Heart right ventricle (tissue), 16 donors: ENCODE measurements at places on chromosomes 16 and 17. TPM values are rescaled to one million over a fixed set of nuclear protein-coding genes. Genes with fewer than 3 reads are reported as not detected.

DNA sequence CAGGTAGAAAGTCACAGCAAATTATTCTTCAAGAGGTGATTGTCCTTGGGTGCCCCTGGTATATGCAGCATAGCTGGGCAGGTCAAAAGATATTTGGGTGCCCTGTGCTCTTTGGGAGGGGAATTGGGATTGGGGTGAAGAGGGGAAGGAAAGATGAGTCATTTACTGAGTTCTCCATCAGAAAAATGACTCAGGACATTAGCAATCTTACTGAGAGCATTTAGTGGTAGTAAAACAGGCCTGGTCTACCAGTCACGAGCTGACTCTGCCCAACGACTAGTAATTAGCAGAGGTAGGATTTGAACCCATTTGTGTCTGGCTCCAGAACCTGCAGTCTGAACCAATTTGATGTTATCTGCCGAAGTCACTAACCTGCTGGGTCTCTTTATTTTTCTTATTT is 6.0 kb upstream of the GRIN2A start:
- no peaks in the 10 kb centered on the region for H3K4me1 ChIP-seq
- H3K36me3 ChIP-seq, result no peaks in the 10 kb centered on the region
- no peak overlapping the region for H3K27ac ChIP-seq
- H3K4me3 ChIP-seq, result no peak overlapping the region
- peaks cover 21% of the 10 kb centered on the region for H3K27me3 ChIP-seq

- DNase-seq, result no peak
- H3K27me3 ChIP-seq, result peaks cover 18% of the 10 kb centered on the region
- no peak overlapping the region for H3K4me3 ChIP-seq
- H3K27ac ChIP-seq, result no peak overlapping the region
These were observed 5.0 kb upstream of the CDH13 start for GRCh38 chr16:82621781-82622180.

- H3K4me1 ChIP-seq, result peaks cover 6% of the 10 kb centered on the region
- H3K4me3 ChIP-seq, result no peak overlapping the region
- no peak for DNase-seq
These were observed 133.2 kb upstream of the CHMP6 start for GRCh38 chr17:80858301-80859001.

- peak overlapping the region; percentile 55 for H3K27ac ChIP-seq
- DNase-seq, result no peak
- H3K27me3 ChIP-seq, result no peaks in the 10 kb centered on the region
- H3K4me3 ChIP-seq, result peak overlapping the region; percentile 15
- H3K4me1 ChIP-seq, result no peaks in the 10 kb centered on the region
- no peaks in the 10 kb centered on the region for H3K36me3 ChIP-seq
These were observed 10.2 kb downstream of the PIK3R5 start for GRCh38 chr17:8955021-8955959.

DNA sequence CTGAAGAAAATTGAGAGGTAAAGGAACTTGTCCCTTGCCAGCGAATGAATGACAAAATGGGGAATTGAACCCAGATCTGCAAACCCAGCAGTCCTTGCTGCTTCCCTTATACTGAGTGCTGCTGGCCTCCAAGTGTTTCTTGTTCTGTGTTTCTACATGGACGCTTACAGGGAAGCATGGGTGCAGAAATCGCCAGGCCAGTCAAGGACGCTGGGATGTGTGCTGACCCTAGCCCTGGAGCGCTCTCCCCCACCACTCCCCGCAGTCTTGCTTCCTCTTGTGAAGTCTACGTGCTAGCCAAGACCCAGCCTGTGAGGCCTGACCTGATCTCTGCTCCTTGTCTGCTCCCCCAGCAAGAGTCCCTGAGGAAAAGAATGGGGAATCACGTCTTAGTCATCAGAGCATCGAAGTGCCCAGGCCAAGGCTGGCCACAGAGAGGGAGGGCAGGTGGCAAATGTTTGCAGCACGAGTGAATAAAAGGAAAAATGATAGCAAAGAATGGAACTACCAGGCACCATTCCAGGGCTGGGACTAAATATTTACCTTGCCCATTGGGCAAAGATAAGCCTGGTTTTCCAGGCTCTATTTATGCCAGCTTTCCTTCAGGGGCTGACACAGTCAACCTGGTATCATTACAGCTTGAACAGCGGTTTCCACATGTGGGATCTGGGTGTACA is 17.4 kb downstream of the CA4 start:
- no peak for DNase-seq
- H3K4me3 ChIP-seq, result no peak overlapping the region
- H3K4me1 ChIP-seq, result peaks cover 26% of the 10 kb centered on the region
- H3K27ac ChIP-seq, result no peak overlapping the region

GRCh38 chr17:43125133-43125966 is at the start of gene BRCA1:
Gene BRCA1 (minus strand): TSS chr17:43125364. CDS start chr17:43124096, 1,268 bp downstream.
- H3K36me3 ChIP-seq, result no peaks in the 10 kb centered on the region
- peaks cover 18% of the 10 kb centered on the region for H3K4me1 ChIP-seq
- peak within 1 kb of the TSS; percentile 67 for H3K27ac ChIP-seq
- peak; percentile 94 for DNase-seq
- peak within 1 kb of the TSS; percentile 59 for H3K4me3 ChIP-seq

GRCh38 chr17:48307814-48308411 is 122.1 kb downstream of the SKAP1 start:
- DNase-seq, result peak; percentile 8
- H3K27ac ChIP-seq, result no peak overlapping the region
- H3K36me3 ChIP-seq, result no peaks in the 10 kb centered on the region
- H3K27me3 ChIP-seq, result peaks cover 91% of the 10 kb centered on the region

- peaks cover 8% of the 10 kb centered on the region for H3K36me3 ChIP-seq
- no peak overlapping the region for H3K27ac ChIP-seq
- H3K4me1 ChIP-seq, result peaks cover 31% of the 10 kb centered on the region
- no peaks in the 10 kb centered on the region for H3K27me3 ChIP-seq
These were observed 38.6 kb downstream of the CDRT15 start for GRCh38 chr17:14198013-14198412.

- DNase-seq, result no peak
- H3K27me3 ChIP-seq, result no peaks in the 10 kb centered on the region
- H3K27ac ChIP-seq, result no peak overlapping the region
- H3K4me1 ChIP-seq, result peaks cover 32% of the 10 kb centered on the region
- no peak overlapping the region for H3K4me3 ChIP-seq
- H3K36me3 ChIP-seq, result peaks cover 9% of the 10 kb centered on the region
These were observed 37.3 kb downstream of the PIEZO1 start for GRCh38 chr16:88747588-88748301.

DNA sequence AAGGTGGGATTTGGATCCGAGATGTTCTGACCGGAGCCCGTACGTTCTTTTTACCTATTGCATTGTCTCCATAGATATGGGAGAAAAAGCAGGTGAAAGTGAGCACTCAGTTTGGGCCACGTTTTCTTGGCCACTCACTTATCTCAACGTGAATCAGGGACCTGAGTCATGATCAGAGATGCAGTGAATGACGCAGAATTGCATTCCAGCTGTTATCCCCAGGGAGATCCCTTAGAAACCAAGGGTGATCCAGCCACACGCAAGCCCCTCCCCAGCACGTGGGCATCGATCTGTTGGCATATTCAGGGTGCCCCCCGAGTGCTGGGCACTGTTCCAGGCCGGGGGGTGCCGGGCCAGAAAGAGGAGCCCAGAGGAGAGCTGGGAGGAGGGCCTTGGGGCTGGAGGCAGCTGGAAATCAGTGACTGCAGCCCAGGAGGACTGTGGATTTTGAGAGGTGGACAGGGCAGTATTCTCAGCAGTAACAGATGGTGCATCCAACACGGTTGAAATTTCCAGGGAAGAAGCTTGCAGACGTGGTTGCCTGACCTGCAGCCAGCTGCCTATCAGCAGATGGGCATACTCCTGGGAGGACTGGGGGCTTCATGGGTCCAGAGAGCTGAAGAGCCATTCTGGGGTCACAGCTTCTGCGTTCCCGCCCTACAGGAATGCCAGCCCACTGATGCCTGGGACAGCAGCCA is 87.2 kb upstream of the CACNG5 start:
- peaks cover 23% of the 10 kb centered on the region for H3K36me3 ChIP-seq
- H3K4me3 ChIP-seq, result no peak overlapping the region
- H3K27ac ChIP-seq, result no peak overlapping the region
- H3K27me3 ChIP-seq, result no peaks in the 10 kb centered on the region
- no peak for DNase-seq

- no peak overlapping the region for H3K4me3 ChIP-seq
- peaks cover 25% of the 10 kb centered on the region for H3K4me1 ChIP-seq
- peak overlapping the region; percentile 95 for H3K27ac ChIP-seq
- H3K36me3 ChIP-seq, result no peaks in the 10 kb centered on the region
- DNase-seq, result peak; percentile 57
These were observed 20.8 kb upstream of the ZFHX3 start for GRCh38 chr16:73068541-73069401.

GRCh38 chr17:78672005-78672404 is 94.8 kb upstream of the DNAH17 start:
- peaks cover 2% of the 10 kb centered on the region for H3K4me1 ChIP-seq
- no peak overlapping the region for H3K4me3 ChIP-seq
- no peak for DNase-seq
- peaks cover 52% of the 10 kb centered on the region for H3K36me3 ChIP-seq
- no peak overlapping the region for H3K27ac ChIP-seq
- no peaks in the 10 kb centered on the region for H3K27me3 ChIP-seq

GRCh38 chr16:70664325-70665112 is 18.2 kb downstream of the IL34 start:
- H3K36me3 ChIP-seq, result peaks cover 23% of the 10 kb centered on the region
- no peaks in the 10 kb centered on the region for H3K4me1 ChIP-seq
- no peaks in the 10 kb centered on the region for H3K27me3 ChIP-seq
- no peak for DNase-seq
- no peak overlapping the region for H3K4me3 ChIP-seq

GRCh38 chr17:50817838-50818237 is 17.5 kb upstream of the WFIKKN2 start:
- no peak overlapping the region for H3K4me3 ChIP-seq
- no peaks in the 10 kb centered on the region for H3K4me1 ChIP-seq
- peaks cover 7% of the 10 kb centered on the region for H3K27me3 ChIP-seq
- no peaks in the 10 kb centered on the region for H3K36me3 ChIP-seq
- no peak overlapping the region for H3K27ac ChIP-seq

GRCh38 chr16:29024278-29024677 is 39.4 kb downstream of the LAT start:
- no peaks in the 10 kb centered on the region for H3K4me1 ChIP-seq
- no peak overlapping the region for H3K27ac ChIP-seq
- peaks cover 33% of the 10 kb centered on the region for H3K27me3 ChIP-seq
- no peak for DNase-seq

DNA sequence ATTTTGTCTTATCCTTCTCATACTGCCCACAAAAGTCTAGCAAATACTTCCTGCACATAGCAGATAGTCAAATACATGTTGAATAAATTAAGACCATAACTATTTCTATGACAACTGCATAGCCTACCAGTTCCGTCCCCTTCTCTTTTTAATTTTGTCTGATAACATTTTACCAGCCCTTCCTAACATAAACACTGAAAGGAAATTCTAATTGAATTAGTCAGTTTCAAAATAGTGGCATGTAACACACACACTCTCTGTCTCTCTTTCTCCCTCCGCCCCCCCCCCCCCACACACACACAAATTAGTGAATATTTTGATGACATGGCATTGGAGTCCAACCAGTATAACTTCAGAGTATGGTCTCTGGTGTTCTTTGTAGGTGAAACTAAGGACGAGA is 41.8 kb downstream of the TNRC6C start:
- peaks cover 46% of the 10 kb centered on the region for H3K4me1 ChIP-seq
- DNase-seq, result no peak
- peak overlapping the region; percentile 13 for H3K27ac ChIP-seq
- H3K27me3 ChIP-seq, result no peaks in the 10 kb centered on the region

DNA sequence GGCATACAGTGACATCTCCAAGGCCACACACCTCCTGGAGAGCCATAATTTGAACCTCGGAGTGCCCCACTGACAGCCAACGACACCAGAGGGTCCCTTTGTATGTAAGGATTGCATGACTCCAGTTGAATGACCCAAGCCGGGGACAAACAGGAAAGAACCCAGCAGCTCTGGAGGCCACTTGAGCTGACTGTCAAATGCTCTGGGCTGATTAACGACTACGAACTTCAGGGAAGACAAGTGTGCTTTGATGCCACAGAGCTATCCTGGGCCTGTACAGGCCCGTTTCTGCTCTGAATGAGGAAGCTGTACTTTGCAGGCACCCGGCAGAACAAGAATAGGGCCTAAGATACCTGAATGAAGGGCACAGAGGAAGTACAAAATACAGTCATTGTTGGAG is 404.6 kb downstream of the SLC39A11 start:
- H3K4me3 ChIP-seq, result no peak overlapping the region
- no peaks in the 10 kb centered on the region for H3K27me3 ChIP-seq
- no peak for DNase-seq

- peak; percentile 68 for DNase-seq
- peak overlapping the region; percentile 15 for H3K4me3 ChIP-seq
- H3K27ac ChIP-seq, result peak overlapping the region; percentile 90
These were observed 52.7 kb downstream of the SREBF1 start for GRCh38 chr17:17783825-17784656.

- peaks cover 91% of the 10 kb centered on the region for H3K4me1 ChIP-seq
- peak overlapping the region; percentile 26 for H3K27ac ChIP-seq
- H3K36me3 ChIP-seq, result no peaks in the 10 kb centered on the region
- no peak for DNase-seq
- H3K4me3 ChIP-seq, result no peak overlapping the region
- no peaks in the 10 kb centered on the region for H3K27me3 ChIP-seq
These were observed 43.7 kb downstream of the SEC14L1 start for GRCh38 chr17:77184474-77184873.

- no peak for DNase-seq
- no peak overlapping the region for H3K27ac ChIP-seq
- no peaks in the 10 kb centered on the region for H3K27me3 ChIP-seq
These were observed 173.1 kb downstream of the PARN start for GRCh38 chr16:14456793-14457481.

The IGSF6 gene
- total RNA-seq, result 1.8 TPM

The CAVIN1 gene
- total RNA-seq, result 203 TPM

The VMO1 gene
- 0.70 TPM for total RNA-seq

The TBX21 gene
- 0.11 TPM for total RNA-seq

The TP53TG3B gene
- total RNA-seq, result not detected

The DRC3 gene
- total RNA-seq, result 2.5 TPM

The ST6GALNAC1 gene
- total RNA-seq, result 2.9 TPM

The MAPT gene
- 38.1 TPM for total RNA-seq

The ESRP2 gene
- total RNA-seq, result 0.40 TPM

The SLC35G6 gene
- total RNA-seq, result not detected

The BRIP1 gene
- total RNA-seq, result not detected

The WFIKKN1 gene
- 0.24 TPM for total RNA-seq

The USP43 gene
- not detected for total RNA-seq

The SAMD14 gene
- 3.8 TPM for total RNA-seq

The SPATA22 gene
- total RNA-seq, result not detected
